ENCODE measurements at places on chromosomes 4 and X.

GRCh38 chrX:68914479-68914946 lies 85.7 kb downstream of the EFNB1 start:
- DNase-seq, result no peak

DNA sequence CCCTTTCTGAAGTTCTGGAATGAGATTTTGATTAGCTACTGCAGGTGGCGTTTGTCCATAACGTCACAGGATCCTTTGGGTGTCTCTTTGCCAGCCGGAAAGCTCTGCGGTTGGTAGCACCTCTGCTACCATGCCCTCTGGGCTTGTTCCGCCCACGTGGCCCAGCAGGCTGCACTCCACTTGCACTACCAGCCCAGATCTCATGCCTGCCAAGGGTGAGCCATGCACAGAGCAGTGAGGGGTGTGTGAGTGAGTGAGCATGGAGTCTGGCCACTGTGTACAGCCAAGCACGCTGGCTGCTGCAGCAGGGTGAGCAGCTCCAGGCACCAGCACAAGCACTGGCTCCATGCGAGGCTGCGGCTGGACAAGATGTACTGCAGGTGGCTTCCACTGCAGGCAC lies 6.6 kb upstream of the HNRNPD start:
- DNase-seq, result no peak

DNA sequence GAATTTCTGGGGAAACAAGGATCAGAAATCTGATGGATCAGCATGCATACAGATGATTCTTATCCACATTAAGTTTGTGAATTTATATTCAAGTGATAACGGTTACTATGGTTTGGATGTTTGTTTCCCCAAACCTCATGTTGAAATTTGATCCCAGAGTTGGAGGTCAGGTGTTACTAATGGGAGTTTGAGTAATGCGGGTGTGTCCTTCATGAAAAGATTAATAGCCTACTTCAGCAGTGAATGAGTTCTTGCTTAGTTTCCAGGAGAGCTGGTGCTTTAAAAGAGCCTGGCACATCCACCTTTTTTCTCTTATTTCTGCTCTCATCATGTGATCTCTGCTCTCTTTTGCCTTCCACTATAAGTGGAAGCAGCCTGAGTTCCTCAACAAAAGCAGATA lies 712.4 kb downstream of the IL1RAPL1 start:
- DNase-seq, result no peak

GRCh38 chr4:183601381-183601780 lies 57.6 kb downstream of the RWDD4 start:
- no peak for DNase-seq

DNA sequence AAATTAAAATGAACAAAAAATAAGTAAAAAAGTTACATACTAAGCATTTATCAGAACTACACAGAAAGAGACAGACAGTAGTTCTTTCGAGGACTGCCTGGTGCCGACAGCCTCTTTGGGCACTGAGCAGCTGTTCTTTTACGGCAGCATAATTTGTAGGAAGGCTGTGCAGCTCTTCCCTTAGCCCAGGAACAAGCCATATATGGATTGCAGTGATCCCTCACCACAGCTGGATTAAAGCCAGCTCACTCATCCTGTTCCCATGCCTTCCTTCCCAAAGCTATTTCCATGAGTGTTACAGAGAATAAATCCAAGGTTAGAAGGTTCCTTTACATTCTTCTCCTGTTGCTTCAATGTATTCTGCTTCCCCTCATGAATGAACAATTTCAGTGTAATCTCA lies 71.7 kb downstream of the DDX60L start:
- no peak for DNase-seq

Measured in stimulated activated CD8-positive, alpha-beta memory T cell treated with anti-CD3 and anti-CD28 coated beads, Interleukin-15, amount 100 ng/mL, for 24 hours (primary cell).